ENCODE measurements at places on chromosomes 13 and 19.

DNA sequence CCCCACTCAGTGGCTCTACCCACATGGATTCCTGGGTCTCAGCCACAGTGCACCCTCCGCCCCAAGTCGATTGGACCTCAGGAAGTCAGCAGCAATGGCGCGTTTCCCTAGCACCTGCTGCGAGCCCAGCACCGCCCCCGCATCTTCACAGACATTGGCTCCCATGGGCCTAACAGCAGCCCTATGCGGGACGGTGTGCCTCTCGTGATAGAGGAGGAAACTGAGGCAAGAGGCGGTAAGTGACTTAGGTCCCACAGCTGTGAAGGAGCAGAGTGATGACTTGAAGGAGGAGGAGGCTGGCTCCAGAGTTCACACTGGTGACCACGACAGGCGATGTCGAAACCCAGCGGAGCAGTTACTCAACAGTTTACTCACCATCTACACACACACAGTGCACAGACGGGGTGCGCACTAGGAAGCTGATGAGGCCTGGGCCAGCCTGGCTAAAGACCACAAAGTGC is 104.5 kb upstream of the SOX1 start:
- no peak for DNase-seq

DNA sequence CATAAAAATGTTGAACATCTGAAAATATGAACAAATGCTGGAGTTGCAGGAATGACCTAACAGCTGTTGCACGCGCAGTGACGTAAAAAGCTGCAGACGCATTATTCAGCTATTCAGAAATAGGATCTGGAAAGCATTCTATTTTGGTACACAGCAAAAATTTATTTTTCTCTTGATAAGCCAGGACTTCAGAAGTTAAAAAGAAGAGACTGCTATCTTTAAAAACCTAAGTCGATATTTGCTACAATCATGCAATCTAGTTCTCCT is 36.9 kb upstream of the STARD13 start:
- DNase-seq: no peak

- DNase-seq: no peak
Measured at GRCh38 chr13:23598369-23598768, 28.2 kb downstream of the TNFRSF19 start.

DNA sequence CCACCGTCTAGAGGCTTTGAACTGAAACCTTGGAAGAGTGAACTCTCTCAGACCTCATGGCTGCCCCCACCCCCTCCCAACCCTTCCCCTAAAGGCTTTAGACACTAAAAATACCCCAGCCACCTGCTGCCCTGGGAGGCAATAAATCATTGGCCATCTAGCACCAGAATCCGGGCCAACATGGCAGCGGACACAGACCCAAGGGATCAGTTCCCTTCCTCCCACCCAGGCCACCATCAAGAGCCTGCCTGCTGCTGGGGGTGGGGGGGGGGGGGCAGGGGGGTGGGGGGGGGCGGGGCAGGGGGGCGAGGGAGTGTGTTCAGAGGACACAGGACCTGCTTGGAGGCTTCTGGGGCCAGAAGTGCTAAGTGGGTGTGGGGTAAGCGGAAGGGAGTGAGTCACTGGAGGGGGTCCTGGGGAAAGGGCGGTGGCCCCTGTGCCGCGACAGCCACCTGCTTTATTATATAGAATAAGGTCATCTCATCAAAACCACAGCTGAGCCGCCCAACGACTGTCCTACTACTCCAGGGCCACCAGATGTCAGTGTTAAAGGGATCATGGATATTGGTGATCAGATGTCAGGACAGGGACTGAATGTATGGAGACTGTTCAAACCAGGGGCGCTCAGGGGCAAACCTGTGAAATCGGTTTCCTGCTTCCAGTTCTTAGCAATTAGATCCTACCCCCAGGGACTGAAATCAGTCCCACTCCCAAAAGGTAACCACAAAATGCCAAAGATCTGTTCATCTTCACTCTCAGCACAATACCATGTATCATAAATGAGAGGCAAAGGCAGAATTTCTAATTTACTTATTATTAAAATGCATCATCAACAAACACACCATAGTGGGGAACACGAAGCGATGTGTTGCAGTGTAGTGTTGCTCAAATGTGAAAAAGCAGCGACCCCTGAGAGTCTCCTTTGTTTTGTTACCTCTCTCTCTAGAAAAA is 24.3 kb downstream of the ARL11 start:
- DNase-seq: no peak

- DNase-seq: no peak
Measured at GRCh38 chr13:43057653-43058317, 34.4 kb downstream of the DNAJC15 start.

- no peak for DNase-seq
Measured at GRCh38 chr19:32401992-32402391, 3.6 kb upstream of the DPY19L3 start.

DNA sequence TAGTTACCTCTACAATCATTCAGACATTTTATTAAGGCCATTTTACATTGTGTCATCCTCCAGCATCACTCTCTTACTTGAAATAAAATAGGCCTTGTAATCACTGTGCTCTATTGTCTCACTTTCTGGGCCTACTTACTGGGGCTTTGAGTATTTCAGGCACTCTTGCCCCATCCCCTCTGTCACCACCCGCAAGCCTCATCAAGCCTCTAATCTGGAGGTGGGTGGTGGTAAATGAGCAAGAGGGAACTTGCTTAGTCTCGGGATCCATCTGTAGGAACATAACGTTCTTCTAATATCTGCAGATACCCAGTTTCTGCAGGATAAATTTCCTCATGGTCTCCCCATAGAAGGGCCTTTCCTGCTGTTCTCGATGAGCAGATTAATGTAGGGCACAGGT is 19.4 kb upstream of the GPR18 start:
- no peak for DNase-seq

DNA sequence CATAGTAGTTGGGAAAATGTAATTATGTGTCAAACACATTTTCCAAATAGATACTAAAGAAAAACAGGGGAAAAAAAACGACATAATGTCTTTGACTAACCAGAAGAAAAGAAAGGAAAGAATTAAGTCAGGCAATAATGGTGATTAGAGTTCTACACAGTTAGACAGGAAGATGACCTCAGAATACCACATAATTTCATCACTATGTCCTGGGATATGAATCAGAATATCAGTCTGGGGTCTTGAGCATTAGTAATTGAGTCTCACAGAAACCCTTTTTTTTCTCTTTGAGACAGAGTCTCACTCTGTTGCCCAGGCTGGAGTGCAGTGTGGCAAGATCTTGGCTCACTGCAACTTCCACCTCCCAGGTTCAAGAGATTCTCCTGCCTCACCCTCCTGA is 503.4 kb downstream of the SLITRK1 start:
- DNase-seq: no peak

- no peak for DNase-seq
Measured at GRCh38 chr19:20863176-20863575, 59.9 kb upstream of the ZNF85 start.

GRCh38 chr13:62556978-62557377 is 1141.3 kb upstream of the PCDH20 start:
- DNase-seq: no peak

GRCh38 chr13:23856008-23856750 is 33.0 kb downstream of the MIPEP start:
- DNase-seq: no peak

- DNase-seq: no peak
Measured at GRCh38 chr13:113813070-113813748, 50.7 kb downstream of the GAS6 start.

GRCh38 chr13:23828086-23828485 is 61.1 kb downstream of the MIPEP start:
- DNase-seq: no peak

DNA sequence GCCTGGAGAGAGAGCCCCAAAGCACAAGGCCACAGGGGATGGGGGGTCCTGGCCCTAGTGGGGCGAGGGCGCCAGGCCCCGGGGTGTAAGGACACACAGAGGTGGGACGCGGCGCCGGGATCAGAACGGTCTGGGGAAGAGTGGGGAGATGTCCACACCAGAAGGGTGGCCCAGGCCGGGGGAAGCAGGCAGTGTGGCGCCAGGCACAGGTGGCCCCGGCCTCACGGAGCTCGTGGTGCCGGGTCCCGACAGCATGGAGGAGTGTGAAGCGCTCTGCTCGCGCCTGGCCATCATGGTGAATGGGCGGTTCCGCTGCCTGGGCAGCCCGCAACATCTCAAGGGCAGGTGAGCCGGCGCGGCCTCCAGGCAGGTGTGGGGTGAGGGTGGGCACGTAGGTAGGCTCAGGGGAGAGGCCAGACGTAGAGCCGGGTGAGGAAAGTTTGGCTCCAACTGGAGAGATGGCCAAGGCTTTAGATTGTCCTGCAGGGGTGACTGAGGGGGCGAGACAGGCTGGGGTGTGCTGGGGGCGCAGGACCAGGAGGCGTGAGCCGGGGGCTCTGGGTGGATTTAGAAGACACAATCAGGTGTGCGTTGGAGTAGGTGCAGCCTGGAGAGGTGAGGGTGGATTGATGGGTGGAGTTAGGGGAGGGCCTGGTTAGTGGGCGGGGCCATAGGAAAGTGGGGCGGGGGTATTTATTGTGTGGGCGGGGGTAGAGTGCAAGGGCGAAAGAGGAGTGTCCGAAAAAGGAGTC is 2.9 kb upstream of the ARHGAP45 start:
- no peak for DNase-seq

GRCh38 chr19:19067276-19068072 is 3.7 kb downstream of the SLC25A42 start:
- DNase-seq: no peak

- DNase-seq: no peak
Measured at GRCh38 chr13:103430368-103430767, 364.2 kb upstream of the SLC10A2 start.

DNA sequence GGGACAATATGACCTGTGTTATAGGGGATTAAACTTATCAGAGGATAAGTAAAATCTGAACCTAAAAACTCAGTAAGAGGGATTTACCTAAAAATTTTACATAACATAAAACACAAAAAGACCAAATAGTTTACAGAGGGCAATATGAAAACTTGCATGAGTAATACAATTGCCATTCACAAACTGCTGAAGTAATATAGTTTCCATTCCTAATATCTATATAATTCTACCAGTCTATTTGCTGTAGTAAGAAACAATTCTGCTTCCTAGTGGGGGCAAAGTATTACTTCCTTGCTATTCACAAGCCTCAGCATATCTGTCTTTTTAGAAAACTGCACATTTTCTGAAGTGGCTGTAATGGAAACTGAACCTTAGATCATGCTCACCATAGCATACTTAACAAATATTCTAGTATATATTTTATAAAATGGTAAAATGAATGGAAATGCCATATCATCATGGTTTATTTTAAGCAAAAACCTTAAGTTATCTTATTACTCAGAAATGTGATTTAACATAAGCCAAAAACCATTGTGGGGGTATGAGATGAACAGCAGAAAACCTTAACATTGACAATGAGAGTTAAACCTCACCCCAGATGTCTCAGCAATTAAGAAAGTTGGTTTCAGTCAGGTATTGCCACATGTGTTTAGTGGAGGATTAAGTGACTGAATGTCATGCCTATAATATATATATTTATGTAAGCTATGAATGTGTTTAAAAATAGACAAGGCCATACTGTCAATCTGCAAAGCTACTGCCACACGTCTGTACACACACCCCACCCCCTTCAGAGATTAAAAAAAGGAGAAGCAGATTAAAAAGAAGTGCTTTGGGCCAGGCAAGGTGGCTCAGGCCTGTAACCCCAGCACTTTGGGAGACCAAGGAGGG is 136.8 kb downstream of the MIPEP start:
- no peak for DNase-seq

DNA sequence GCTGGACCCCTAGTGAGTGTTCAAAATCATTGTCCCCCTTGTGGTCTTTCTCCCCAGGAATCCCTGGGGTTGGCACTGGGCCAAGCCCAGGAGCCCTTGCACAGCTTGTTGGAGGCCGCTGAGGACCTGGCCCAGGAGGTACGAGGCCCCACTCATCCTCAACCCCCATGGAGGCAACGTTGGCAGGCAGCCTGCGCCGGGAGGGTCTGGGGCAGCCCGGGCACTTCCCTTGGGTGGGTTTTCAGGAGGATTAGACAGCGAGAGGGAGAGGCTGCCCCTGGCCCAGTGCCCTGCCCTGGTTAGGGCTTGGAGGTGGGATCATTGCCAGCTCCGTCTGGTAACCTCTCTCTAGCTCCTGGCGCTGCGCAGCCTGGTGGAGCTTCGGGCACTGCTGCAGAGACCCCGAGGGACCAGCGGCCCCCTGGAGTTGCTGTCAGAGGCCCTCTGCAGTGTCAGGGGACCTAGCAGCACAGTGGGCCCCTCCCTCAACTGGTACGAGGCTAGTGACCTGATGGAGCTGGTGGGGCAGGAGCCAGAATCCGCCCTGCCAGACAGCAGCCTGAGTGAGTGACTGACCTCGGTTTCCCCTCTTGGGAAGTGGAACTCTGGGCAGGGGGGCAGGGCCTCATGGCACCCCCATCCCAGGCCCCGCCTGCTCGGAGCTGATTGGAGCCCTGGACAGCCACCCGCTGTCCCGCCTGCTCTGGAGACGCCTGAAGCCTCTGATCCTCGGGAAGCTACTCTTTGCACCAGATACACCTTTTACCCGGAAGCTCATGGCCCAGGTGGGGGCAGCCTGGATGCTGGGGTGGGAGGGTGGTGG is 3.0 kb downstream of the ABCA7 start:
- DNase-seq: no peak

GRCh38 chr19:661427-662196 is 1.4 kb downstream of the RNF126 start:
- no peak for DNase-seq

DNA sequence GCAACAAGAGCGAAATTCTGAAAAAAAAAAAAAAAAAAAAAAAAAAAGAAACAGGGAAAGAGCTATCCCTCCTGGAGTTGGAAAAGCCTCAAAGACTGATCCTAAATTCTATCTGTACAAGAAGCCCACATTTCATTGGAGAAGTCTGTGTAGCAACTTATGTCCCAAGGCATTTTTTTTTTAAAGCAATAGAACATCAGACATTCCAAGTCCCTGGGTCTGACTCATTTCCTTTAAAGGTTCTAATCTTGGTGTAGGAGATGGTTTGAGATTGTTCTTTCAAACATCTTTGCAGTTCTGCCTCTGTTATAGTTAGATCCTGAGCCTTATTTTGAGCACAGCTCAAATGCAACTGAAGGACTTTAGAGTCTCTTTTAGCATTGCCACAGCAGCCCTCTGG is 706.5 kb upstream of the MIR17HG start:
- DNase-seq: no peak

DNA sequence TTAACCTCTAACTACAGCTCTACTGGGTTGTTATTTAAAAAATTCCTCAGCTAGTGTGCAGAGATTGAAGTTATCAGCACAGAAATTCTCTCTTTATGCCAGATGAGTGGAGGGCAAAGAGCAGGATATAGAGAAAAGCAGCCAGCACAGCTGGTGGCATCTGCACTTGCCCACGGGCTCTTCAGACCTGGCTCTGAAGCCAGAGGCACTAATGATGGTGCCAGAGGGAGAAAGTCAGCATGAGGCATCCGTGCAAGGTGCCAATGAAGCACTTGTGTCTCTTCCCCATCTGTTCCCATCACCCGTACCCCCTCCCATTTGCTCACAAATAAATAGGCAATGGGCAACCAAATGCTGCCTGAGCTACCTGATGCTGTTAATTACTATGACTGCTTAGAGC is 138.9 kb downstream of the OLFM4 start:
- no peak for DNase-seq

DNA sequence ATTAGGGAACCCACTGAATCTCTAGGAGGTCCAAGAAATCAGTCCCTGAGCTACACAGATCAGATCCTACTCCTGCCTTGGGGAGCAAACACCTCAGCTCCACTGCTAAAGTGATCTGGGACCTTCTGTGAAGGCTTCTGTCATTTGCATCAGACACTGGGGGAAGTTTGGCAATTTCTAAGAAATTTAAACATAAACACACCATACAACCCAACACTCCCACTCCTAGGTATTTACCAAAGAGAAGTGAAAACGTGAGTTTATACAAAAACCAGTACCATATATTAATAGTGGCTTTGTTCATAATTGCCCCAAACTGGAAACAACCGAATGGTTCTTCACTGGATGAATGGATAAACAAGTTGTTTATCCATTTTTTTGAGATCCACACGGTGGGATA is 7.3 kb upstream of the TYROBP start:
- no peak for DNase-seq
